HS-5 (cell line): ENCODE measurements at places on chromosomes 2 and 18.
A peak's percentile ranks its signal among the peaks of the same experiment; 100 is the strongest.

DNA sequence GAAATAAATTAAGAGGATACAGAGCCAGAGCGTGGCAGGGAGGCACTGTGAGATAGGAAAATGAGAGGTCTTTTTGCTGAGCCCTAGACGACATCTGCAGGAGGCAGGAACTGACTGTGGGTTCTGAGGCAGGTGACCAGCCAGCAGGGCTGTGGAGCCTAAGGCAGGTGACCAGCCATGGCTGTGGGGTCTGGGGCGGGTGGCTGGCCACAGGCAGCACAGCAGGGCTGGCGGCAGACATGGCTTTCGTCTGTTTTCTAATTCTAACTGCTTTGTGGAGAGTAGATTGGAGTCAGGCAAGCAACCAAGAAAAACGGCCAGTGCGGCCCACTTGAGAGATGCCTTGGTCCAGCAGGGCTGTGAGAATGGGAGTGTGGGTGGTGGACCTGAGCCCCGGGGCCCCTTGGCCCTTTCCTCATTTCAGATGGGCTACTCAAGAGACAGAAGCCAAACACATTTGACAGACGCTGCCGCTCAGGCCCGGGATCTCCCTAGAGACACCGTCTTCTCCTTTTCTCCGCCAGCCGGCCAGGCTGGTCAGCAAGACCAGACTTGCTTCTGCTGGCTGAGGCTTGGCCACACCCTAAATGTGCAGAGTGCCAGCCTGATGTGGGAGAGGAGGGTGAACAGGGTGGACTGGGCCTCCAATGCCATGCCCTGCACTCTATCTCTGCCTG, 19.7 kb upstream of the GNAL start:
- no peak for DNase-seq

GRCh38 chr2:96247009-96247408, 18.8 kb downstream of the TMEM127 start:
- no peak for DNase-seq

GRCh38 chr2:109447251-109447661, 166.5 kb downstream of the SEPTIN10 start:
- no peak for DNase-seq

DNA sequence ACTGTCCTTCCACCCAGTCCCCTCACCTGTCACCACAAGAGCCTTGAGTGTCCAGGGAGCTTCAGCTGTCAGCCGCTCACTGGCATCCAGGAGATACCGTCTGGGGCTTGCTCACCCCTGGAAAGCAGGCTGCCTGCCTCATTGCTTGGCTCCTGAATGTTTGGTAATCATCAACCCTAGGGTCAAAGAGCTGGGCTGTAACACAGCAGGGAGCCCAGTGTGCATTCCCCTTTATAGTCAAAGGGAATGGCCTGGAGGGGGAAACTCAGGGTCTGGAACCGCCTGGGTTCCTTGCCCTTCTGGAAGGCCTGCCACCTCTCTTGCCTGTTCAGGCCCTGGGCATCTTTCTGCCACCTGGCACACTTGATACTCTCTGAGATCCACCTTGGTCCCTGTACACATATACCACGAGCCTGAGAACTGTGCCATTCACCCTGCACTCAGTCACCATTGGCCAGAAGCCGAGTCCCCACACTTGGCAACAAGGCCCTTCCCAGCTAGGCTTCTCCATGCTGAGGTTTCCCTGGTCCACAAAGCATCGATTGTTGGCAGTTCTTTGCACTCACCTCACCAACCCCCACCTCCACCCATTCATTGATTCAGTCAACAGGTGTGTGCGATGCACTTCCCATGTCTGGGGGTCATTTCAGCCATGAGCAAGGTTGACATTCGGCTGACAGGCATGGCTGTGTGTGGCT, 35.0 kb downstream of the TPRKB start:
- DNase-seq: no peak

DNA sequence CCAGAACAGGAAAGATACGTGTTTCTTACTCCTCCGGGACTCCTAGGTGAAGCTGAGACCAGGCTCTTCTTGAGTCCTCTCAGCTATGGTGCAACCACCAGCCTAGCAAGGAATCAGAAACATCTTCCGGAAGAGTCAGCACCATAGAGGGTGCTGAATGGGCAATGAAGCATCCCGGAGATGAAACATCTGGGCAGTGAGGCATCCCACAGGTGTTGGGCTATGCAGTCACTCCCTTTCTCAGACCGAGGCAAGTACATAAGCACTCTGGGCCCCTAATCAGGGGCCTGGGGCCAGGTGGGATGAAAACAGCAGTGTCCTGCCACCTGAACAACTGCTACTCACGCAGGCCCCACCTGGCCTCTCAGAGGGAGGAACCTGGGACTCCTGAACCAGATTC, 1.4 kb upstream of the CAPN10 start:
- no peak for DNase-seq

DNA sequence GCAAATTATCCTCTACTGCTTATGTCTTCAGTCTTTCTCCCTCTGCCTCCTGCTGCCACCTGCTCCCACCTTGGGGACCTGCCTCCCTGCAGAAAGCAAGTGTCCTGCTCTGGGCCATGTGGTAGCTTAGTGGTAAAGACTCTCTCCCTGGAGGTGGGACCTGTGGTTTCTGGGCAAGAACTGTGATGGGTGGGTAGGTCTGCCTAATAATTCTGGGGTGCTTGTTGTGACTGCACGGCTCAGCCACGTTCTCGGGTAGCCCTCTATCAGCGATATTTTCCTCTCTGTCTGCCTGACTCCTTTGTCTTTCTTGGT, 16.4 kb upstream of the CD28 start:
- no peak for DNase-seq

DNA sequence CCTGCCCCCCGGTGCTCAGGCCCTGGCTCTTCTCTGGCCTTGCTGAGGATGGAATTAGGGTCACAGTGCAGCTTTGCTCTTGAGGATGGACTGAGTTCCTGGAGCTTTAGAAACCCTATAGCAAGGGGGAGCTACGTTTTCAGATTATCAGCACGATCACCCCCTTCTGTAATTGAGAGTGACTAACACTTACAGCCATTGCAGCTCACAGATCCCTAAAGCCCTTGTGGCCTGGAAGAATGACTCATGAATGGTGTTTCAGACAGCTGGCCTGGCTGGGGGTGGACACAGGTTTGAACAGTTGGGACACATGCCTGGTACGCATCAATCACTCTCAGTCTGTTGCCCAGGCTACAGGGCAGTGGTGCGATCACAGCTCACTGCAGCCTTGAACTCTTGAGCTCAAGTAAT, 79.7 kb upstream of the IGFBP5 start:
- peak; percentile 87 for DNase-seq

- no peak for DNase-seq
Observed at GRCh38 chr18:54250846-54251261, 18.5 kb upstream of the POLI start.

- DNase-seq: no peak
Observed at GRCh38 chr2:198371921-198372543, 567.6 kb downstream of the PLCL1 start.

DNA sequence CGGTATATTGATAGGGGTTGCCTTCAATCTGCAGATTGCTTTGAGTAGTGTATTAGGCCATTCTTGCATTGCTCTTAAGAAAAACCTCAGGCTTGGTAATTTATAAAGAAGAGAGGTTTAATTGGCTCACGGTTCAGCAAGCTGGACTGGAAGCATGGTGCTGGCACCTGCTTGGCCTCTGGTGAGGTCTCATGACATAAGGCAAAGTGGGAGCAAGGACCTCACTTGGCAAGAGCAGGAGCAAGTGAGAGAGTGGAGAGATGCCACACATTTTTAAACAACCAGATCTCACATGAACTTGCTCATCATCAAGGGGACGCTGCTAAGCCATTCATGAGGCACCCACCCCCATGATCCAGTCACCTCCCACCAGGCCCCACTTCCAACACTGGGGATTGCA, 4.9 kb downstream of the MAP3K2 start:
- DNase-seq: no peak

GRCh38 chr2:218465987-218466633, 47.2 kb downstream of the VIL1 start:
- DNase-seq: peak; percentile 5

- DNase-seq: no peak
Observed at GRCh38 chr2:39786761-39787522, 7.9 kb upstream of the THUMPD2 start.

- DNase-seq: no peak
Observed at GRCh38 chr2:231769170-231770136, 11.6 kb downstream of the PDE6D start.

GRCh38 chr18:24923138-24923537, 428.8 kb downstream of the ZNF521 start:
- no peak for DNase-seq

GRCh38 chr2:230254152-230254881, 28.8 kb downstream of the SP140 start:
- no peak for DNase-seq

DNA sequence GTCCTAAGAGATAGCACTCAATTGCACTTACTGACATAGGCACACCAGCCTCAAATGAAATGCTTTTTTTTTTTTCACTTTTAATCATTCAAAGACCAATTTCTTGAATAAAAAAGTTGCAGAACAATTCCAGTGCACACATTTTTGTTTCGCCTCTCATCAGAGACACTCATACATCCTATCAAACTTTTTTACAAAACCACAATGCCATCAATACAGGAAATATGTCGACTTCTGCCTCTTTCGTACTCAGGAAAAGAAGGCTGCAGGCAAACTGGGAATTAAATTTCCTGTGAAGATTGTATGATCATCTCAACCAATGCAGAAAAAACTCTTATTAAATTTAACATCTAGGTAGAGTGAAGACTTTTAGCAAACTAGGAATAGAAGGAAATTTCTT, 112.4 kb downstream of the DNER start:
- DNase-seq: peak; percentile 35

GRCh38 chr2:104027321-104027720, 826.6 kb upstream of the POU3F3 start:
- no peak for DNase-seq

DNA sequence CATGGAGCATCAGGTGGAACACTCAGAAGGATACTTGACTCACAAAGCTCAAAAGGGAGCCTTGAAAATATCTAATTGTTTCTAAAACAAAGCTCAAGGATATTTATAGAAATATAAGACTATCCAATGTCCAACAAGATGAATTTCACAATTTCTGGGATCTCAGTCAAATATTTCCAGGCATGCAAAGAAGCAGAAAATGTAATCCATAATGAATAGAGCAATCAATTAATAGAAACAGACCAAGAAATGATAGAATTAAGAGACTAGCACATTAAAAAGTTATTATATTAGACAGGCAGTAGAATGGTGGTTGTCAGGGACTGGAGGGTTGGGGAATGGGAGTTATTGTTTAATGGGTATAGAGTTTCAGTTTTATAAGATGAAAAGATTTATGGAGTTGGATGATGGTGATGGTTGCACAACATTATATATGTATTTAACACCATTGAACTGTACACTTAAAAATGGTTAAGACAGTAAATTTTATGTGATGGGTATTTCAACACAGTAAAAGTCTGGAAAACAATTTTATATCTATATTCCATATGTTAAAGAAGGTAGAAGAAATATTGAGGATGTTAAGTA, 189.9 kb upstream of the PIEZO2 start:
- DNase-seq: no peak

- no peak for DNase-seq
Observed at GRCh38 chr2:227748079-227748478, 2.4 kb downstream of the SCYGR8 start.

- DNase-seq: no peak
Observed at GRCh38 chr2:240164586-240164985, 24.1 kb upstream of the OTOS start.

- no peak for DNase-seq
Observed at GRCh38 chr2:120396861-120397811, 51.2 kb downstream of the INHBB start.

DNA sequence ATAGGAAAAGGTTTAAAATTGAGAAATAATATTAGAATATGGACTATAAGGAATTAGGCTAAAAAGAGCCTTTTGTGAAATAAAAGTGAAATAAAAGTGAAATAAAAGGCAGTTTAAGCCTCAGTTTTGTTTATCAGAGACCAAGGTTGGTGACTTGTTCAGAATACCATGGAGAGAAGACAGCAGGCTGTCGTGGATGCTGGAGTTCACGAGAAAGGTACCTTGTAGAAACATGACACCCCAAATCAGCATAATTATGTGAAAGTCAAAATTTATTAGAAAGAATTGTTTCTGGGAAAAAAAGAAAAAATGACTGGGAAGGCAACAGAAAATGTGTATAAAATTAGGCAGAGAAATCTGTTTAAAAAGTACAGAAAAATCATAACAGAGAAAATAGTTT, 46.5 kb upstream of the SPAG16 start:
- no peak for DNase-seq

DNA sequence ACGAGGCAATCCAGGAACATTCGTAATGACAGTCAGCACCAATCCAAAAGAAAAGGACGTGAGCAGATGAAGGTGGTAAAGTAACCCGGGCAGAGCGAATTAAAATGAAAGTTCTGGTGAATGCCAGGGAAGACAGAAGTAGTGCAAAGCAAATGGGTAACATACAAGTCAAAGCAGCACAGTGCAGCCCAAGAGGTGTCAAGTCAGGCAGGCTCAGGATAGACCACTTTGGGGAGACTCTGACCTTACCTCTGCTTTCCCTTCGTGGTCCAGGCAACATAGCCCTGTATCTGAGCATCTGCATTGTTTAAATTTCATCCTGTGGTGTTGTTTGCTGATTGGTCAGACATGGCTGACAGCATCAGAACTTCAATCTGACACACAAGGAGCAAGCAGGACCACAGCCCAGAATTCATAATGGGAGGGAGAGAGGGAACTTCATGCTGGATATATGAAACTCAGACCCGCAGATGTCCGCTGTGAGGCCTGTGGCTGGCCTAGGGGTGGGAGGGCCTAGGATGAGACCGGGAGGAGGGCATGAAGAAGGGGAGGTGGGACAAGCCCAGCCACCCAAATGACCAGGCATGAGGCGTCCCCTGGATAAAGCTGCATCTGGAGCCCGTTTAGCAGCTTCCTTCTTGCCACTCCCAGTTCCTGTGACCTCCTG, 285.7 kb downstream of the TCF4 start:
- DNase-seq: no peak

- DNase-seq: no peak
Observed at GRCh38 chr2:1829796-1830195, 85.5 kb upstream of the PXDN start.

DNA sequence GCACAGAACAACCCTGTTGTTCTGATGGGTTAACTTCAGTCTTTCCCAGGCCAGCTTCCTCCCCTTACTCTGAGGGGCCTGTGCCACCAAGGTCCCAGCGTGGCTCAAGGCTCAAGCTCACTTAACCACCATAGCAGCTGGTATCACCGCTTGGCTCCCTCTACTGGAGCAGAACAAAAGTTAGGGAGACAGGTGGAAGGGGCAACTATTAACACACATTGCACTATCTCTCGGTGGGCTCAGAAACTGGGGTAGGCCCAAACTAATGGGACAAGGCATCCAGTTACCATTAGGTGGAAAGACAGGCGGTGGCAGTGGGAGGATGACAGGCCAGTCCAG, 88.7 kb upstream of the ATL2 start:
- DNase-seq: no peak

- DNase-seq: no peak
Observed at GRCh38 chr2:7379799-7380198, 462.6 kb downstream of the RNF144A start.

GRCh38 chr2:169112841-169113240, 43.5 kb downstream of the DHRS9 start:
- no peak for DNase-seq
